Stimulated activated CD8-positive, alpha-beta memory T cell treated with anti-CD3 and anti-CD28 coated beads, Interleukin-7, amount 100 ng/mL, for 24 hours (primary cell): ENCODE measurements at places on chromosomes 2 and 18.

DNA sequence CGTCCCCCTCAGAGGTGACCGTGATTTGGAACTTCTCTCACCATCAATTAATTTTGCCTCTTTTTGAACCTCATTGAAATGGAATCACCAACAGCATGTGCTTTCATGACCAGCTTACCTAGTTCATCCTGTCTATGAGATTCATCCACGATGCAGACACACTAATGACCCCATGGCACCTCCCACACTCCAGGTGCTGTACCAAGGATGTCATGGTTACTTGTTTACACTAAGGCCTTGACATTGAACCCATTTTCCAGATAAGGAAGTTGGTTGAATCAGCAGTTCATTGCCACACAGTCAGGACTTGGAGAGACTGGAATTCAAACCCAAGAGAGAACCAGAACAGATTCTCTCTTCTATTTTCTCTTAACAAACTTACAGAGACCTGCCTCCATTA, 139.0 kb downstream of the ZFP36L2 start:
- no peak for DNase-seq

GRCh38 chr2:31415421-31415820, 879 bp upstream of the XDH start:
- DNase-seq, result no peak

DNA sequence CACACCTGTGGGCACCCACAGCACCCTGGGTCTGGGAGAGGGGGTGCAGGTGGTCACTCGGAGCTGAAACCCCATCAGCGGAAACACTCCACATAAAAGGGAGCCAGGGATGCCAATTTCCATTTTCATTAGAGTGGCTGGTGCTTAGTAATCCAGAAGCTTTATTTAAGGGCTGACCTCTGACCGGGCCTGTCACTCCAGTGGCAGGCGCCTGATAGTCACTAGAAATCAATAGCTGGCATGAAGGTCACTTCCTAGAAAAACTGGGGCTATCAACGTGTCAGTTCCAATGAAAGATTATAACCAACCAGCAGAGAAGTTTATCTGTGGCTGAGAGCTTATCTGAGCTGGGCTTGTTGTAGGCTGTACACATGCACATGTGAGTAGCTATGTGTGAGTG, 333.7 kb upstream of the SKOR2 start:
- no peak for DNase-seq

GRCh38 chr2:146602383-146602782, 1242.4 kb upstream of the ACVR2A start:
- no peak for DNase-seq

GRCh38 chr2:11831415-11831814, 85.0 kb downstream of the LPIN1 start:
- DNase-seq, result no peak

DNA sequence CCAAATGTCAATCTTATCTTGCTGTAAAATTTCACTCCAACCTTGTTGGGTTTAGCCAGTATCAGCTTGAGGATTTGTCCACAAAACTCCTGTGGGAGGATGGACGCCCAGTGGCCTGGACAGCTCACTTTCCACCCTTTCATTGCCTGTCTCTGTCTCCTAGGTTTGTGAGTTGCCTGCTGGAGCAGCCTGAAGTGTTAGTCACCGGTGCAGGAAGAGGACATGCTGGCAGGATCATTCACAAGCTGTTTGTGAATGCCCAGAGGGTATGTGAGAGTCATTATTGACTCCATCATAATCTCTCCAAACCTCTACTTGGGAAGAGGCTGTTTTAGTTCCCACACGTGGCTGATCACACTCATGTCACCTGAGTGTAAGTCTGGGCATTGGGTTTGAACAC, 112.3 kb downstream of the RAB3GAP1 start:
- no peak for DNase-seq

DNA sequence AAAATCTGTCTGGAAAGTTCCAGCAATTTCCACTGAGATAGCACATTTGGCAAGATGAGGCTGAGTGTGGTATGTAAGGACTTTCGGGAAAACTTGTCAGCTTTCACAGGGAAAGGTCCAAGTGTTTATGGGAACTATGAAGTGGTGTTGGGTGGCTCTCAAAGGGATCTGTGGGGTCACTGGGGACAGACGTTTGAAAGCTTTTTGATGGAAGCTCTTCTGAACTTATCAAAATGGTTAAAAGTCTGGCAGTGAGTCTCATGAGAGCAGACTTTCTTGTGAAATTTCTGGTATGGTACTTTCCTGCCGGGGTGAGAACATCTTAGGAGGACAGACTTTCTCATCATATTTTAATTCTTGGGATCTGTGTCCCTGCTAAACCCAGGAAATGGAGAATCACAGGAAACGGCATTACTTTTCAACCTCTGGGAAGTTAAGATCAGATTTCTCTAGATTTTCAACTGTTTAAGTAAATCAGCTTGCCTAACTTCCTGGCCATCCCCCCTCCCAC, 546.3 kb upstream of the ZEB2 start:
- no peak for DNase-seq

GRCh38 chr2:96347395-96347794, 11.8 kb downstream of the NCAPH start:
- DNase-seq, result no peak

- DNase-seq, result no peak
Measured at GRCh38 chr2:48112911-48113680, 206.8 kb upstream of the FBXO11 start.

GRCh38 chr2:86562485-86562921, 740 bp downstream of the CHMP3 start:
- no peak for DNase-seq

DNA sequence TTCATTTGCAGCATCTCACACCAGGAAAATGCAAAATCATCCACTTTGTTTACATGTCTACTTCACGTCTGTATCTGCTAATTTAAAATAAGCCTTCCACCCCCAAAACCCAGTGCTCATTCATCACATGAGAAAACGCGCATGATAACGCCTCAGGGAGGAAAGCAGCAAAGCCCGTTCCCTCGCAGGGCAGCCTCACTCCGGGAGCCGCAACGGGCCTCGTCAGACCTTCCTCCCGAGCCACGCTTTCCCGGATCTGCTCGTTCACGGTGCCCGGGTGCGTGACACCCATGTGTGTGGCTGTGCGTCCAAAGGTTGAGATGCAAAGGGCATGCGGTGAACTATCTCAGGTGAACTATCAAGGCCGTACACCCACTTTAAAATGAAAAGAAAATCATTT, 59.8 kb downstream of the NDUFA10 start:
- no peak for DNase-seq

GRCh38 chr2:231470246-231470900, 6.1 kb upstream of the NCL start:
- no peak for DNase-seq

DNA sequence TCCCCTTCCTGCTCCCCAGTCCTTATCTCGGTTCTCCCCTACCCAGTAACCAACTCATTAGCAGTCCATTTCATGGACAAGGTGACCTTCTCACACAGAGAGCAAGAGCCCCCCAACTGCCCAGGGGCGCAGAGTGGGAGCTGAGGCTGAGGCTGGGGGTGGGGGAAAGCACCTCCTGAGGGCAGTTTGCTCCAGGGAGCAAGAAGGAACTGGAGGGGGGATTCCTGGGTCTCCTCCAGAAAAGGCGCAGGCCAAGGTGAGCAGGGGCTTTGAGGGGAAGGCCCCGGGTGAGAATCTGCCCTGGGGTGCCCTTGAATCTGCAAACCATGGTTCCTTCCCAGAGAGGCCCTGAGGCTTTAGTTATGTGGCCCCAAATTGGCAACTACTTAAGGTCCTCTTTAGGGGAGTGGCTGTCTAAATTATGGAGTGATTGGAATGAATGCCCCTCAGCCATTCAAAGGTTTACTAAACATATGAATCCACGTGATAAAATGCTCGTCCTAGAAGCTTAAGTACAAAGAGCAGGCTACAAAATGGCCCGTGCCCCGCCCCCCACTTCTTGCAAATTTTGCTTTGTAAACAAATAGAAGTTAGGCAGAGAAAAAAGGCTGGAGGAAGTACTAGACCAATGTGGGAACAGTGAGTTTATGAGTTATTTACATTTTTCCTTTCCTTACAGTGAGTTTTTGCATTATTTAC, 123.5 kb upstream of the HS6ST1 start:
- no peak for DNase-seq

- no peak for DNase-seq
Measured at GRCh38 chr2:6526093-6526824, 339.4 kb downstream of the CMPK2 start.

- no peak for DNase-seq
Measured at GRCh38 chr2:110900191-110900590, 167.8 kb downstream of the ACOXL start.

- DNase-seq, result no peak
Measured at GRCh38 chr2:141778315-141778835, 352.4 kb downstream of the LRP1B start.

- peak; percentile 30 for DNase-seq
Measured at GRCh38 chr2:9655441-9656269, 24.9 kb upstream of the YWHAQ start.

- DNase-seq, result no peak
Measured at GRCh38 chr2:236574424-236575145, 5.0 kb downstream of the ACKR3 start.

DNA sequence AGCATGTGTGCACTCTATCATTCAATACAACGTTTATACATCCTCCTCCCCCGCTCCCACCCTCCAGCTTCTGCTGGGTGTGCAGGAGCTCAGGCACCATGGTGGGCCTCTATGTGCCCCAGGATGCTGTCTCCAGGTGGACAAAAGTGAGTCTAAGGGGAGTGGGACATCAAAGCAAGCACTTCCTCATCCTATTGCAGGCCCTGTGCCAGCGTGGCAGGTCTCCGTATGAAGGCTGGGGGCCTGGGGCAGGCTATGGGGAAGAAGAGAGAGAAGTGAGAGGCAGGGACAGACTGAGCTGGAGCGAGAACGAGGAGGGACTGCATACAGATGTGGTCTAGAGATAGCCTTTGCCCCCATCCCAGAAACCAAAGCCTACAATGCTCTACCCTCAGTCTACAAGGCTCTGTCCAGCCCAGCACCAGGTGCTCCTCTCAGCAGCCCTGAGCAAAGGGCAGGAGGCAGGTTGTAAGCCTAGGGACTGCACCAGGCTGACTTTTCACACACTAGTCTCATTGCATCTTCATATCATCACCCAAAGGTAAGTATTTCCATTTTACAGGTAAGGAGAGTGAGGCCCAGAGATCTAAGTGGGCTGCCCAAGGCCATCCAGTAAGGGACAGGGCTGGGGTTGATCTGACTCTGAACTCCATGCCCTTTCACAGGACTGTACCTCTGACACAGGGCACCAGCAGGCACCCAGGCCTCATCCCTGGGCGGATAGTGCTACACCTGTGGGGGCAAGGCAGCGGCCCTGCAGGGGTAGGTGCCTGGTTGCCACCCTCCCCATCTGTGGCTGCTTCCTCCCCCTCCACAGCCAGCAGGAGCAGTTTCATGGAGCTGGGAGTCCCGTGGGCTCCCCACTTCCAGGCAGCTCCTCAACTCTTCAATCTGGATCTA, 14.0 kb upstream of the ARID5A start:
- no peak for DNase-seq

DNA sequence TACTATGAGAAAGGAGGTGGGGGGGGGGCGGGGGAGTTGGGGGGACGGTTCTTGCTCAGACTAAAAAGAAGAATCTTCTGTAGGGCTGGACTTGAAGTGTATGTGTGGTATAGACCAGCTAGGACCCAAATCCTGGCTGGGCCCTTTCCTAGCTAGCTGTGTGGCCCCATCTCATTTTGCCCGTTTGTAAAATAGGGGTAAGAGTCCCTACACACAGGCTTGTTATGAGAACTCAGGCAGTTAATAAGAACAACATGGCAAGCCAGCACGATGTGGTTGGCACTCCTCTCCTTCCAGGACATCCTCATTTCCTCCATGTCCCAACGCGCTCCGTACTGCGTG, 1.1 kb downstream of the EVA1A start:
- DNase-seq, result no peak

DNA sequence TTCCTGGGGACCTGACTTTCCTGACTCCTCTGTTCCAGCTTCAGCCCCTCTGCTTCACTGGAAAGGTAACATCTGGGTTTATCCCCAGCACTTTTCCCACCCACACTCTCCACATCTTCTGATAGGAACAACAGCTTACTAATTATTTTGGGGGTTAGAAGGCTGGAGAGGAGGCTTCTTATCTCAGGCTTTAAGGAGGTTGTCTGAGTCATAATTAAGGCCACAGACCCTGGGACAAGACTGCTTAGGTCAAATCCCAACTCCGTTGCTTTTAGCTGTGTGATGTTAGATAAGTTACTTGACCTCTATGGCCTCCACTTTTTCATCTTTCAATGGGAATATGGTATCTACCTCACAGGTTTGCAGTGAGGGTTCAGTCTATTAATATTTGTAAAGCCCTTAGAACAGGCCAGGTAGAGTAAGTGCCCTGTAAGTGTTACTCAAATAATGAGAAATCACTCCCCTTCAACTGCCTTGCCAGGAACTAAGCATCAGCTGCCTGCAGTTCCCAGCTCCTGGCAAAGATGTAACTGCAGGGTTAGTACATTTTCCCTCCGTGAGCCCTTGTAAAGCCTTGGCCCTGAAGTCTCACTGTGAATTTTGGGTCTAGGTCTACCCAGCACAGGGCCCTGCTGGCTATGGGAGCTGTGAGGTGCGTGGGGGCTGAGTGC, 123.6 kb downstream of the MTX2 start:
- no peak for DNase-seq

GRCh38 chr2:19854596-19855541, 46.9 kb downstream of the TTC32 start:
- no peak for DNase-seq

- no peak for DNase-seq
Measured at GRCh38 chr2:225502971-225503370, 103.5 kb downstream of the NYAP2 start.
